ENCODE measurements at places on chromosomes 5 and 9.

- no peak for DNase-seq
These were observed 286.9 kb upstream of the ATP10B start for GRCh38 chr5:161138751-161139455.

GRCh38 chr9:26945591-26945990 is 1.5 kb downstream of the PLAA start:
- no peak for DNase-seq

- no peak for DNase-seq
These were observed 4.4 kb downstream of the NSMF start for GRCh38 chr9:137454597-137455358.

DNA sequence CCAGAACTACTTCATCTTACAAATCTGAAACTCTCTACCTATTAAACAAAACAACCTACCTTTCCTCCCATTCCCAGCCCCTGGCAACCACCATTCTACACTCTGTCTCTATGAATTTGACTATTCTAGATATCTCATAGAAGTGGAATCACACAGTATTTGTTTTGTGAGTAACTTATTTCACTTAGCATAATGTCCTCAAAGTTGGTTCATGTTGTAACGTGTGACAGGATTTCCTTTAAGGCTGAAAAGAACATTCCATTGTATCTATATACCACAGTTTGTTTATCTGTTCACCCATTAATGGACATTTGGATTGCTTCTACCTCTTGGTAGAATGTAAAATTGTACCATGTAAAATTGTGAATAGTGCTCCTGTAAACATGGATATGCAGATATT is 70.1 kb upstream of the NXNL2 start:
- DNase-seq: no peak

DNA sequence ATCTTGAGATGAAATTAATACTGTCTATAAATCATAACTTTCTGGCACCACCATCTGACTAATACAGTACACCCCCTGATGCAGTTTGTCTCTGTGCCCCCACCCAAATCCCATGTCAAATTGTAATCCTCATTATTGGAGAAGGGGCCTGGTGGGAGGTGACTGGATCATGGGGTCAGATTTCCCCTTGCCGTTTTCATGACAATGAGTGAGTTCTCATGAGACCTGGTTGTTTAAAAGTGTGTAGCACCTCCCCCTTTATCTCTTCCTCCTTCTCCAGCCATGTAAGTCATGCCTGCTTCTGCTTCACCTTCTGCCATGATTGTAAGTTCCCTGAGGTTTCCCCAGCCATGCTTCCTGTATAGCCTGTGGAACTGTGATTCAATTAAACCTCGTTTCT is 78.7 kb upstream of the CDH6 start:
- DNase-seq: no peak

DNA sequence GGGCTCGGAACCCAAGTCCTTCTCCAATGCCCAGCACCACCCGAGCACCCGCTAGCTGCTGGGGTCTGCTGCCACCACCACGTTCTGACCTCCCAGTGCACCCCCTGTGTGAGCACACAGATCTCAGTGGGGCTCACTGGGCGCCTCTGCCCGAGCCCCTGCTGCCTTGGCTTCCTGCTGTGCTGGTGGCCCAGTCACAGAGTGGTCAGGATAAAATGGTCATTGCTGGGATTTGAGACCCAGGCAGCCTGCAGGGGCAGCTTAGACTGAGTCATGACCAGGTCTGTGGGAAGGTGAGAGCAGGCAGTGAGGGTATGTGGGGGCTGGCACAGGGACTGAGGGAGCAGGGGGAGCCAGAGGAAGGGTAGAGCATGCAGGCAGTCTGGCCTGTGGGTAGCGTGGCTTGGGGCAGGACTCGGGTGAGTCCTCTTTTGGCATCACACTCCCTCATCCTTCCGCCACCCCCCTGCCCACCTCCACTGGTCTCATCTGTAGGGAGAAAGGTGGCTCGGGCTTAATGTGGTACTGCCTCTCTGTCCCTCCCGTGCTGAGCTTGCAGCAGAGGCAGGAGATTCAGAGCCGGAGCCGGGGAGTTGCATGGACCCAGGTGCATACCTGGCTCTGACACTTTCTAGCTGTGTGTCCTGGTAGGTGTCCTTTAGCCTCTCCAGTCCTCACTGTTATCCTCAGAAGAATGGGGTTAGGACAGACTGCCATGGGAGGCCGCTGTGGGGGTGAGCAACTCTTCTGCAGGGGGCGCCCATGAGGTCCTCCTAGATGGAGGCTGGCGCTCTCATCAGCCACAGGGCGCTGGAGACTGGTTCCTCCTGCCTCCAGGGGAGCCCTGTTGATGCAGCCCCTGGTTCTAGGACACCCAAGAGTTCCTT is 32.1 kb downstream of the USP20 start:
- no peak for DNase-seq

- DNase-seq: no peak
These were observed 6.0 kb upstream of the SLC9A3 start for GRCh38 chr5:530001-530955.

GRCh38 chr5:12292610-12293204 is 388.5 kb upstream of the CTNND2 start:
- no peak for DNase-seq

DNA sequence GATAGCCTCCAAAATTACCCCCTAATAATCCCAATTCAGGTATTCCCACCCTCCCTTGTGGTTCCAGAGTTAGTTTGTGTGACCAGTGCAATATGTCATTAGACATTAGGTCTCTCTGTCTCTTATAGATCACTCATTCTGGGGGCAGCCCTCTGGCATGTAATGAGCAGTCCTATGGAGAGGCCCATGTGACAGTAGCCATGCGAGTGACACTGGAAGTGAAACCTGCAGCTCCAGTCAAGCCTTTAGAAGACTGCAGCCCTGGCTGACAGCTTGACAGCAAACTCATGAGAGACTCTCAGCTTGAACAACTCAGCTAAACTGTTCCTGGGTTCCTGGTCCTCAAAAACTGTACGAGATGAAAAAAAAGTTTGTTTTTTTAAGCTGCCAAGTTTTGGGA is 54.0 kb upstream of the HSPB3 start:
- no peak for DNase-seq

GRCh38 chr5:161093100-161093499 is 241.1 kb upstream of the ATP10B start:
- DNase-seq: no peak

Measured in stimulated activated CD8-positive, alpha-beta memory T cell treated with anti-CD3 and anti-CD28 coated beads, Interleukin-15, amount 100 ng/mL, for 4 hours (primary cell).